ENCODE measurements at places on chromosomes 12 and 14.

- no peak for DNase-seq
Measured at GRCh38 chr12:57243521-57244311, 7.3 kb downstream of the STAC3 start.

DNA sequence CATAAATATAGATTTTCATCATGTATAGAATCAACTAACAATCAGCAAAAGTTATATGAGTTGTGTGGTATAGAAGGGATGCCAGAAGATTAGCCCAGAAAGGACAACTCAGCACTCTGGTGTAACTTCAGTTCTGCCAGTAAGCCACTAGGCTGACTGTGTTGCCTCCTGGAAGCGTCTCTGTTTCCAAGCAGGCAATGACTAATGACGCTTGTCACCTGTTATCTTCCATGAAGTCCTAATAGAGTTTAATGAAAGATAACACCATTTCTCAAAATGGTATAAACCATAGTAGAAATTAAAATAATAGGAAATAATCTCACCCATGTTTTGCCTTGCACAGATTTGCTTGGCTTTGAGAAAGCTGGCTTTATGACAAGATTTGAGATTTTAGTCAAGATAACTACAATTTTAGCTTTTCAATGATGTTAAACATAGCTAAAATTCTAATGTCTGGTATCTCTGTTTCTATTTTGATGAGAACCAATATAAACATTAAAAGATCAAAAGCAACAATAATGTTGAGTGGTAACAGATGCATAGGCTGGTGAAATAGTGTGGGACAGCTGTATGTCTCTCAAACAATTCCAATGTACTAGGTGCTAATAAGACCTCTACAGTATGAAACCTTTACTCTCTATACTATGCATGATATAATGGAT, 9.0 kb upstream of the RNU6-7 start:
- no peak for DNase-seq

GRCh38 chr12:78759367-78759766, 105.2 kb upstream of the SYT1 start:
- DNase-seq, result no peak

DNA sequence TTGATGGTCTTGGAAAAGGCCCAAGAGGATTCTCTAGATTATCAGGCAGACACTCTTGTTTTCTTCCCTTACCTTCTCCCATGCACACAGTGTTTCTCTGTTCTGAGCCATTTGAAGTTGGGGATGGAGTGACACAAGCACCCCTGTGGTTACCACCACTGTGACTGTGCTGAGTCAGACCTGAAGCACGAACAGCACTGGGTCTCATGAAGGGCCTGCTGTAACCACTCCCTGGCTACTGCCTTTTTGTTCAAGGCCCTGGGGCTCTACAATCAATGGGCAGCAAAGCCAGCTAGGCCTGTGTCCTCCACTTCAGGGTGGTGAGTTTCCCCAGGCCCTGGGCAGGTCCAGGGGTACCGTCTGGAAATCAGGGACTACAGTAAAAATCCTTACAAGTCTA, 65.5 kb downstream of the TSPAN8 start:
- DNase-seq, result no peak

GRCh38 chr14:93811020-93811419, 22.7 kb upstream of the PRIMA1 start:
- no peak for DNase-seq

- no peak for DNase-seq
Measured at GRCh38 chr12:92136026-92136730, 9.5 kb downstream of the BTG1 start.

DNA sequence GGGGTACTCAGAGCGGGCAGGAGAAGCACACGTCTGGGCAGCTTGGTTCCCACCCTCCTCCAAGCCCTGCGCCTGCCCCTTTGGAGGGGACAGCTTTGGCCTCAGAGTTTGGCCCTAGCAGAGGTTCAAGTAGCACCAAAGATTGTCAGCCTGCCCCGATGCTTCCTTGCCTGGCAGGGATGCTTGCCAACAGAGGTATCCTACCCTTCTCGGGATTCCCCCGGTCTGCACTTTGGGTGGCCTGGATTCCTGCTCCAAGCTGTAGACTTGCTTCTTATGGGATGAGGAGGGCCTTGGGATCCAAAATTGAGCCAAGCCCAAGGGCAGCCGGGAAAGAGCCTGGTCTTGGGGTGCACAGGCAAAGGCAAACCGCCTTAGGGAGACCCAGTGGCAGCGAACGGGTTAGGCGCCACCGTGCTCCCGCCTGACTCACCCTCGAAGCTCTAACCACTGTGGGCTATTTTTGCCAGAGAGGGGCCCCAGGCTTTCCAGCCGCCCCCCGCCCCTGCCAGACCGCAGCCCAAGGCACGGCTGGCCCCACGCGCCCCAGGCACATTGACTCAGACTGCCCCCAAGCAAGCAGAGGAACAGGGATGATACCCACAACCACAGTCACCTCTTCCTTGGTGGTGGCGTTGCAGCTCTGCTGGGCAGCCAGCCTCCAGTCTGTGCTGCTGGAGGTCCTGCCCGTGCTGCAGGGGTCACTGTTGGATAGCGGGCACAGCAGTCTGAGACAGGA, 847 bp upstream of the WNT10B start:
- no peak for DNase-seq

DNA sequence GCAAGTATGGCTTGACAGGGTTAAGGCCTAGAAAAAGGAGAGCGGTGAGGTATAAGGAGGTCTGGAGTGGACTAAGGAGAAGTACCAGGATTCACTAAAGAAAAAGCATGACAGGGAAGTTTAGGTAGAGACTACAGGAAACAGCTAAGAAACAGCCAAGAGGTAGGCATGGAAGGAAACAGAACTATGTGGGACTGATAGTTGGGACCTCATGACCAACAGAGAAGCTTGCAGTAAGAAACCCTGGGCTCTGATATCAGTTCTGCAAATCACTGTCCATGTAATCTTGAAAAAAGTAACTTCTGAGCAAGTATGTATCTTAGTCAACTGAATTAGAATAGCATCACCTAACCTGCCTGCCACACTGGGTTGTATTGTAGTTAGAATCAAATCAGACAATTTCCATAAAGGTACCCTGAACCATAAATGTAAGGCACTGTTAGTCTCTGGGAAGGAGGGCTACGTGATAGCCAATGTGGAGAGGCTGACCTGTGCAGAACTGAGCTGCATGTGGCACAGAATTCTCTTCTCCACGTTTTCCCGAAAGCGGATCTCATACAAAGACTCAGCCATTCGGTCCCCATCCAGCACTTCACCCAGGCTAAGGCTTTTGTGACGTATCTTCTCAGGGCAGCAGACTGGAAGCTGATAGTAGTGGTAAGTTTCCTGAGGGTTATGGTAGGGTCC, 912 bp downstream of the TM9SF1 start:
- no peak for DNase-seq

DNA sequence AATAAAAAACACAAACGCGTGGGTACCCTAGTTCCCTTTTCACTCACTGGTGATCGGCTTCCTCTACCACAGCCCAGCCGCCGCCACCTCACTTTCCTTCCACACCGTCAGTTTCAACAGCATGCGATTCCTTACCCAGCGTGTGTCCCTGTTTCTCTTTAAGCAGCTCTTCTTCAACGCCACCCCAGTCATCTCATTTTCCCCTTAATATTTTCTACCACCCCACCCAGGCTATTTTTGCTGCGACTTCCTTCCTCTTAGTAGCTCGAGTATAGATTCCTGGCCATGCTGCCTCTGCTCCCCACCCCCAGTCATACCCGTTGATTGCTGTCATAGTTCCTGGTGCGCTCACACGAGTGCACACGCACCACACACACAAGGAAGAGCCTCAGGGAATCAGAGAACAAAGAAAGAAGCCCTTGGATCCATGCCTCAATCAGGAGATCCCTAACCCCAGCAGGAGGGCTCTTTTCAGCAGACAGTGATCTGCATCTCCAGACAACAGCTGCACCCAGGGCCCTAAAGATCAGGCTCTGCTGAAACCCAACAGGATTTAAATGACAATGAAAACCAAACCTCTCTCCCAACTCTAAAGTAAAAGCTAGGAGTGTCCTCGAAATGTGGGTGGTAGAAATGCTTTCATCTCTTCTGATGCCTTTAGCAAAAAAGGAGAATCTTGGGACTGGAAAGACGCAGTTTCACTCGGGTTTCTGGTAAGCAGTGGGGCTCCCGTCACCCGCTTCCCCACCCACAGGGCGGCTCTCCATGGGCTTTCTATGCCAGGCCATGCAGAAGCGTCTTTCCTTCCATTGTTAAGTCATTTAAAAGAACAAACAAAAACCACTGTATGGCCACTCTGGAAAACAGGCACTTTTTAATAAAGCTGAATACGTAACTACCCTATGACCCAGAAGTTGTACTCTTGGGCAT, 23.8 kb downstream of the VPS37B start:
- DNase-seq, result no peak

DNA sequence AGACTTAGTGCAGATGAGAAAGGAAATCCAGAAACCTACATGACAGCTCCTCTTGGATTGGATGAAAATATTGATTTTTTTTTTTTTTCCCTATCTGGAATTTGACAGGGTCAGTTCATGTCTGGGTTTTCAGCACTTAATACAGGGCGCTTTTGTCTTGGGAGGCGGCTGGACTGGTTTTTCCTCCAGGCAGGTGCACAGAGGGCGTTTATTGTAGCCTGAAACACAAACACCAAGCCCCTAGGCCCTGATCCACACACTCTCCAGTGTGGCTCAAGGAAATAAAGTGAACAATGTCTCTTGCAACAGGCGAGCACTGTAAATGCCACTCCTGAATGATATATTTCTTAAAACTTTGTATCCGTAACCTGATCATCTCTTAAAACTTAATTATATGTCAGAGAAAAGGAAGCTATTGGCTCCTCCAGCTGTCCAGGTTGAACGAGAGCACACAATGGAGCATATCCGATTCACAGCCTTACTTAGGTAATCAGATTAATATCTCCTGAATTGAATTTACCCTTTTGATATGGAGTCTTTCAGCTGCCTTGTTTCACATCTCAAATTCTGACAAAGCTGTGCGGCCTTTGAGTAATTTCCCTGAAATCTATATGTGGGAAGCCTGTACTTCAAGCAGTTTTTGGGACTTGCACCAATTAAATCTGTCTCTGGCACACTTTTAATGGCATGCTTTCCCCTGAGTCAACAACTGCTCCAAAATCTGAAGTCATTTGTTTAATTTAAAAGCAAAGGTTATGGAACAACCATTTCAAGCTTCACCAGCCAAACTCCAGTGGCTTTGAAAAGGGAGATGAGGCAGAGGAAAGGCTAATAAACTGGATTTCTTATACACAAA, 485.7 kb downstream of the ZFP36L1 start:
- no peak for DNase-seq

DNA sequence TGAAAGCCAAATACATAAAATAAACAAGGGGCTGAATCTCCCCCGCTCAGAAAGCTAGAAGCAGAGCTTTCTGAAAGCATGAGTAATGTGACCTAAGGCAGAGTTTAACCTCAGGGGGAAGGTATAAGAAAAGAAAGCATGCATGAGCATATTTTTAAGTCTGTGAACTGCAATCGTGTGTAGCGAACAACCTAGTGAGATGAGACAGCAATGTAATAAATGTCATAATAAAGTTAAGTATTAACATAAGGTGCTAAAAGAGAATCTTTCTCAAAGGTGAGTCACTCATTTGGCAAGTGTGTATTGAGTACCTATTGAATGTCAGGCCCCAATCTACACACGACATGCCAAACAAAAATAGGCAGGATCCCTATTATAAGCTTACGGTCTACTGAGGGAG, 14.2 kb upstream of the WDR20 start:
- no peak for DNase-seq

- peak; percentile 72 for DNase-seq
Measured at GRCh38 chr14:22519877-22520685, 68.9 kb downstream of the DAD1 start.

- no peak for DNase-seq
Measured at GRCh38 chr14:23093991-23094665, 808 bp downstream of the ACIN1 start.

DNA sequence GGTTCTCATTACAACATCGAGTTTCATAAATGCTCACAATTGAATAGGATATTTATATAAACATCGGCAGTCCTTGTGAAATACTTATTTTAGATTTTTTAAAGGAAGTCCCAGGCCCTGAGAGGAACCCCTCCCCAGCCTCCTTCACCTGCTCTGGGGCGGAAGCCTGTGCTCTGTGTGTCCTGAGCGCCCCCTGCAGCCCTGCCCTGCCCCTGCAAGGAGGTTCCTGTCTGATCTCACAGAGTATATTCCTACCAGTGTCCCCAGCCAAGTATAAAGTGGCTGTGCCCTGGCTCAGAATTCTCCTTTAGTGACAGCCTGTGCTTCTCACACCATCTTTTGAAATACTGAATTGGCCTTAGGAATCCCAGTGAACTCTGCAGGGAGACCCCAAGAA, 659.5 kb downstream of the TMEM121 start:
- DNase-seq, result no peak

DNA sequence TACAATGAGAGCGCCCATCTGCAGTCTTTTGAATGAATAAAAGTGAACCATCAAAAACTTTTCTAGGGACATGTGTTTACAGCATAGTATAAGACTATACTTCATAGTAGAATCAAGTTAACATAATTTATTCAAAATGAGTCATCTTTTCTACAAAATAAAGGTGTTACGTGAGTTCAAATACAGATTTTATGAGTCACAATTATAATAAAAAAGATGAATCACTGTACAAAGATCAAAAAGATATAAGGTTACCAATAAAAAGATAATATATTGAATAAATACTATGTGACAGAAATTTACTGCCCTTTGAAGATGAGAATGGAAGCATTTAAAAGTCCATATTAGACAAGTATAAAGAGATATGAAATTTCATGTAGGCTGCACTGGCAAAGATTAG, 2.8 kb downstream of the MBIP start:
- DNase-seq, result no peak

GRCh38 chr14:102351023-102351422, 11.7 kb downstream of the CINP start:
- no peak for DNase-seq

GRCh38 chr12:113030875-113031525, 25.5 kb upstream of the DTX1 start:
- peak; percentile 9 for DNase-seq

GRCh38 chr14:85565862-85566296, 35.9 kb downstream of the FLRT2 start:
- no peak for DNase-seq

DNA sequence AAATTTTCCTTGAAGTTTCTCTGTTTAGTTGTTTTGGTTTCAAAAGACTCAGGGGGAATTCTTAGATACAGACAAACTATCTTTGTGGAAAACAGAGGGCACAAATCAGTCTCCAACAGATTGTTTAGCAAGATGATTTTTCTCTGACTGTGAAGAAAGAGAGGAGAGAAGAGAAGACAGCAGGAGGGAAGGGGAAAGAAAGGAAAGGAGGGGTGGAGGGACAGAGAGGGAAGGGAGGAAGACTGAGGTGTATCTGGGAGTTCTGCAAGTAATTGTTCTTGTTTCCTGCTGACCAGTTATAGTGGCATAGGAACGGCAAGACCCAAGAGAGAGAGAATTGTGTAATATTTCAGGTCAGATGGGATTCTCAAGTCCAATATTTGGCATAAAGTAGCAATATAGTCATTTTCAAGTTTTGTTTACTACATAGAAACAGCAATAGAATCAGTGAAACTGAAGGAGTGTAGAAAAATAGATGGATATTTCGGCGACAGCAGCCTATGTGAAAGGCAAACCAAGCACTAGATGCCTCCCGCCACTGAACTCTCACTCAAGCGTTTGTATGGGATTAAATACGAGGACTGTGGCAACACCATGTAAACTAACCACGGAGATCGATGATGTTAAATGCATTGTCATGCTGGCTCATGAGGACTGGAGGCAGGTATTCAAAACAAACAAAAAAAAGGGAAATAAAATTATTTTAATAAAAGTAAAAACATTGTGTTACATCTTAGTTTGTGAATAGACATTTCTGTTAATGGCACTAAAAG, 342.5 kb downstream of the SLC16A7 start:
- no peak for DNase-seq

GRCh38 chr14:68693926-68694325, 98.9 kb downstream of the ZFP36L1 start:
- DNase-seq, result no peak
